Stimulated activated CD4-positive, alpha-beta T cell treated with anti-CD3 and anti-CD28 coated beads, Interleukin-2, amount 100 ng/mL, for 24 hours (primary cell): ENCODE measurements at places on chromosomes 2 and 18.

GRCh38 chr18:13804305-13804704, 19.6 kb upstream of the MC5R start:
- no peak for DNase-seq

GRCh38 chr2:197248623-197249022, 62.0 kb downstream of the ANKRD44 start:
- no peak for DNase-seq

- no peak for DNase-seq
These were observed 9.7 kb downstream of the TNS1 start for GRCh38 chr2:217993138-217993537.

DNA sequence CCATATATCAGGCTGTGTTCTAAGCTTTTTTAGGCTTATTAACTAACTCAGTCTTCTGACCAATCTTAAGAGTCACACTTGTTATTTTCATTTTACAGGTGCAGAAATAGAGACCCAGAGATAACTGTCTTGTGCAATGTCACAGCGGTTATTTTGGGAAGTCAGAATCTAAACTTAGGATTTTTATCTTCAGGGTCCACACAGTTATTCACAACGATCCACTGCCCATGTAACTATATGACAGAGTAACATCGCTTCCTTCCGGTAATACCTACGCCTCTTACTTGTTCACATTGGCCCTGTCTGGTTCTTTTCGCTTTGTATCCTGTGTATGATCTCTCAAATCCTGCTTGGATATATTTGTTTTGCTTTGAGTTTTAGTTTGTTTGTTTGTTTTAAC, 631.7 kb downstream of the LRP1B start:
- no peak for DNase-seq

DNA sequence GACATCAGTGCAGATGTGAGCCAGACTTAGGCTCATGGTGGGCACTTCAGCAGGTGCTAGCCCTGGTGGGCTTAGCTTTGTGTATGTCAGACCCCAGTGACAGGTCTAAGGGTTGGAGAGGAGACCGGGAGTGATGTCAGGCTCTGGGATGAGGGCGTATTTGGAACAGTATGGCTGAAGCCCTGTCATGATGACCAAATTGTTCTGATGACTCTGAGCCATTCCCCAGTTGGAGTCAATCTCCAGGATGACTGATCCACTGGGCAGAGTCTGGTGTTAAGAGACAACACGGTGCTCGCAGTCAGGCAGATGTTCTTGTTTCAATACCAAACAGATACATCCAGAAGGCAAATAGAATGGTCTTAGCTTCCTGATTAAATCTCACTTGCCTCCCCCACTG, 241.5 kb downstream of the SOX11 start:
- no peak for DNase-seq

DNA sequence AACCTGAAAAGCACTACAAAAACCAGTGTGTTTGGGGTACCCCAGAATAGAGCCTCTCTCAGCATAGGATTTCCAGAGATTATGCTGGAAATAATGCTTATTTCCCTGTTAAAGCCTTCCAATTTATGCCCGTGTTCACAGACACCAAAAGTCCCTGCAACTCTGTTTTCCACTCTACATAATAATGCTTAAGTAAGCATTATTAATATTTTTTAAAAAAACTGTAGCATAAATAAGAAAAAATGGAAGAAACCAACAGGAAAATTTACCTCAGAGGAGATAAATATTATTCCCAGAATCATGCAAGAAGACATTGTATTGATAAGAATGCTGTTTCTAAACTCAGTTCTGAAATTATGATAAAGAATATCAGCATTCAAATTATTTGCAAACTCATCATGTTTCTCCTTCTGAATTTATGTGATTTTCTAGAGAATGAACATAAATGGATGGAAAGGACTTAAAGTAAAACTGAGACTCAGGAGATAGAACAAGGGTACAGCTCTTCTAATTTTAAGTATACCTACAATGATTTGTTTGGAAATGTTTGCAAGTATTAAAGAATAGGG, 241.7 kb downstream of the LRP1B start:
- no peak for DNase-seq

DNA sequence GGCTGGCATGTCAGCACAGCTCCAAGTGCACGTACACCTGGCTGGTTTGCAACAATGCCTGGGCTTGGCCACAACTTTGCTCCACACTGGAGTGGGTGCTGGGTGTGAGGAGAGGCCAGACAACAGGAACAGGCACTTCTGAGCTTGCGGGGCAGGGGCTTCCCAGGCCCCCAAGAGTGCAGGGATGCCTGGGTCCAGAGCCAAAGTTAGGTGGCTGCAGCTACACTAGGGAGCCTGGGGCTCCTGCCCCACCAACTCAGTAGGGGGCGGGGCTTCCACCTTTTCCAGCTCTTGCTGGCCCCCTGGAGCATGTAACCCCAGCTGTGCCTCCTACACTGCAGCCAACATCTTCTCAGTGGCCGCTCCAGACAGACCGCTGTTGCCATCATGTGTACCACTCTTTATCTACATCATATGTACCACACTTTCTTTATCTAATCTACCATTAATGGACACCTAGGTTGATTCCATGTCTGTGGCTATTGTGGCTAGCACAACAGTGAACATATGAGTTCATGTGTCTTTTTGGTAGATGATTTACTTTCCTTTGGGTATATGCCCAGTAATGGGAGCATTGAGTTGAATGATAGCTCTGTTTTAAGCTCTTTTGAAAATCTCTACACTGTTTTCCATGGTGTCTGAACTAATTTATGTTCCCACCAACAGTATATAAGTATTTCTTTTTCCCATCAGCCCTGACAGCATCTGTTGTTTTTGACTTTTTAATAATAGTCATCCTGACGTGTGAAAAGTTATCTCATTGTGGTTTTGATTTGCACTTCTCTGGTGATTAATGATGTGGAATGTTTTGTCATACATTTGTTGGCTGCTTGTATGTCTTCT, 87.9 kb downstream of the ZNF804A start:
- DNase-seq = no peak

- DNase-seq = no peak
These were observed 28.8 kb downstream of the ADCY3 start for GRCh38 chr2:24891201-24891600.

GRCh38 chr2:127864877-127865276, 6.9 kb upstream of the POLR2D start:
- DNase-seq = no peak

GRCh38 chr2:173590276-173590861, 235.7 kb downstream of the CDCA7 start:
- no peak for DNase-seq

DNA sequence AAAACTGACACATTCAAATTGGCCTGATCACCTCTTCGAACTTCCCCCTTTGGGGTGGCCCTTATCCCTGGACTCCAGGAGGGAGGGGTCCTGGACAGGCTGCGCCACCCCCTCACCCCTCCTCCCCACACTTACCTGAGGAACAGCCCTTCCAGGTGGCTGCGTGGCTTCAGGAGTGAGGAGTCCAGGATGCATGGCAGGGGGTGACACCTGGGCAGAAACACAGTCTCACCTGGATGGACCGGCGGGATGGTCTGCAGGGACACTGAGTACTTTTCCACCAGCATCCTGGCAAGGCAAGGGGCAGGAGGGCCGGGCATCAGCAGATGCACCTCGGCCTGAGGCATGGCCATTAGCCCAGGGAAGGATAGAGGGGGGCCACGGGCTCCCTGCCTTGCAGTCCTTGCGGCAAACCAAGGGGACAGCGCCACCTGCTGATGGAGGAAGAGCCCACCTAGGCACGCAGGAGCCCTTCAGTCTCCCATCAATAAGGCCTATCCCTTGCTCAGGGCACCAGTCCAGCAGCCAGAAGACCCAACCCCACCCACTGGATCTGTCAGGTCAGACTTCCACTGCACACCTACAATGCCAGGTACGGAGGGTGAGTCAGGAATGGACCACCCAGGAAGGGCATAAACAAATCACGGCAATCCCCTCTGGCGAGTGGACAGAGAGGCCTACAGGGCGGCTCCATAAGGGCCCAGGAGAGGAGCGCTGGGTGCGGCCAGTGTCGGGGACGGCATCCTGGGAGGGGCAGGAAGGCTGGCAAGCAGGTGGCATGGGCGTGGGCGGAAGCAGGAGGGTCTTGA, 26.0 kb downstream of the FAM178B start:
- peak; percentile 90 for DNase-seq

DNA sequence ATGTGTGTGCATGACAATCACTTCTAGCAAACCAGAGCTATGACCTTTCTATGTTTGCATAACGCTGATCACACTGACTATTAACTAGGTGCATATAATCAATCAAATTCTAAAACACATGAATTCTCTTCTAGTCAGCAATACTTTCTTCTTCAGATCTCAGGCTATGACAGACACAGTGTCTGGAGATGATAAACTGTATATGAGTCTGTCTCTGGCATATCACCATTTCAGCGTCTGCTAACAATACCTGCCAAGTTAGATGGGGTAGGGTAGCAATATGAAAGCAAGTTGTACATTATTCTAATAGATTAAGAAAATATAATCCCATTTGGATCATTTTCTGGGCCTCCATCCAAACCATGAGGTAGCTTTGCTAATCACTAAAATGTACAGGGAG, 354.2 kb upstream of the EPHA4 start:
- DNase-seq = no peak

- DNase-seq = no peak
These were observed 56.3 kb upstream of the UBXN4 start for GRCh38 chr2:135685361-135685760.

DNA sequence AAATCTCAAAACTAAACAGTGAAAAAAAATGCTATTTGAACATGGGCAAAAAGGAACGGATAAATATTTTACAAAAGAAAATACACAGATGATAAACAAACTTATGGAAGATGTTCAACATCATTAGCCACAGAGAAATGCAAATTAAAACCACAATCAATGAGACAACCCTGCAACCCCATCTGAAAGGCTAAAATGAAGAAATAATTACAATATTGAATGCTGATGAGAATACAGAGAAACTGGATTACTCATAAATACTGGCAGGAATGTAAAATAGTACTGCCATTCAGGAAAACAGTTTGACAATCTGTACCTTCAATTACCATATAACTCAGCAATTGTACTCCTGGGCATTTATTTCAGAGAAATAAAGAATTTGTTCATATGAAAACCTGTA, 193.1 kb upstream of the UBE2E3 start:
- no peak for DNase-seq

DNA sequence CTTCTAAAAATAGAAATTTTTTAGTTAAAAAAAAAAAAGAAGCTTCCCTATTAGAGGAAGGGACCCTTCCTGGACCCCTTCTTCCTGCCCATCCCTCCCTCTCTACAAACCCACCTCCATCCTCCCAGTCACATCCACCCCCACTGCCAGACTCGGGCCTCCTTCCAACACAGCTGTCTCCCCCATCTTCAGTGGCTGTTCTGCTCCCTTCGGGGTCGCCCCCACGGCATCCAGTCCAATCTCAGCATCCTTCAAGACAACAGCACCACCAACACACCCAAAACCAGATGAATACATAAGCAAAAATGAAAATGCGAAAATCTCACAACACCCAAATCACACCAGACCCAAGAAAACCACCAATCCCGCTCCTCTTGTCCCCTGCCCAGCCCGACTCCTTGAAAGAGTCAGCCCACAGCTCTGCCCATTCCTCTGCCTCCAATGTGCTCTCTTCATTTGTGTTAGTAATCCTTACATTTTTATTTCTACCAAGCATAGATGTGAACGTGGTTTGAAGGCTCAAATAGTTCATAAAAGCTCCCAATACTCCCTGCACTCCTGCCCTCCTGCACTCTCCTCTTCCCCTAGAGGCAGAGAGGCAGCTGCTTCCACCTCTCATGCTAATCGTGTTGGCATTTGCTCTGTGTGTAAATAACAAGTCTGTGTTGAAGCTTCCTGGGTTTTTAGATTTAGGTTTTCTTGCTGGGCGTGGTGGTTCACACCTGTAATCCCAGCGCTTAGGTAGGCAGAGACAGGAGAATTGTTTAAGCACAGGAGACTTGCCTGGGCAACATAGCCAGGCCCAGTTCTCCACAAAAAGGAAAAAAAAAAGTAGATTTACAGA, 37.0 kb downstream of the MAL start:
- no peak for DNase-seq

GRCh38 chr2:214542295-214542694, 131.4 kb downstream of the VWC2L start:
- no peak for DNase-seq

DNA sequence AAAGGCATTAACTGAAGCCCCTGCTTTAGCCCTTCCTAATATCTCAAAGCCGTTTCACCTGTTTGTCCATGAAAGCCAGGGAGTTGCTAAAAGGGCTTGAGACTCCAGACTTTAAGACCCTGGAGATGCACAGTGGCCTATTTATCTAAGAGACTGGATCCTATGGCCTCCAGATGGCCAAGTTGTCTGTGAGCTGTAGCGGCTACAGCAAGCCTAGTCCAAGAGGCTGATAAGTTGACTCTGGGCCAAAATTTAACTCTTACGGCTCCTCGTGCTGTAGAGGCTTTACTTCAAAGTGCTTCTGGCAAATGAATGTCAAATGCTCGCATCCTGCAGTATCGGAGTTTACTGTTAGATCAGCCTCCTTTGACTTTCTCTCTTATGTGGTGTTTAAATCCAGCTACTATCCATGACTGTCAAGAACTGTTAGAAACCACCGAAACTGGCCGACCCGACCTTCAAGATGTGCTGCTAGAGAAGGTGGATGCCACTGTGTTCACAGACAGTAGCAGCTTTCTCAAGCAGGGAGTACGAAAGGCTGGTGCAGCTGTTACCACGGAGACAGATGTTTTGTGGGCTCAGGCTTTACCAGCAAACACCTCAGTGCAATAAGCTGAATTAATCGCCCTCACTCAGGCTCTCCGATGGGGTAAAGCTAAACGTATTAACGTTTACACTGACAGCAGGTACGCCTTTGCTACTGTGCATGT, 336.7 kb upstream of the CNTNAP5 start:
- DNase-seq = no peak

- DNase-seq = no peak
These were observed 539.4 kb upstream of the TNP1 start for GRCh38 chr2:217399291-217399690.

DNA sequence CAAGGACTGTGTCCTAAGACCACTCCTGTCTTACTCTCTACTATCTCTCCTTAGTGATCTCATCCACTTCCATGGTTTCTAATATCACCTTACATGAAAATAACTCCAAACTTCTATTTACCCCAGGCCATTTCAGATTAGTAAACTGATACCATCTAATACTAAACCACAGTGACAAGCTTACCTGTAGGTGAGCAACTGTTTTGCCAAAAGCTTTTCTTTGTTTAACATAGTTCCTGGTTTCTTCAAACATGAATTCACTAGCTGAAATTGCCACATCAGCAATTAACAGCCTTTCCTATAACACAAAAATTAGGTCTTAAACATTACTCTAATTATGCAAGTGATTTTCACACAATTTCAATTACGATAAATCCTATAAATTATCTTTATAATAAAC, 22.1 kb downstream of the ACADL start:
- no peak for DNase-seq

DNA sequence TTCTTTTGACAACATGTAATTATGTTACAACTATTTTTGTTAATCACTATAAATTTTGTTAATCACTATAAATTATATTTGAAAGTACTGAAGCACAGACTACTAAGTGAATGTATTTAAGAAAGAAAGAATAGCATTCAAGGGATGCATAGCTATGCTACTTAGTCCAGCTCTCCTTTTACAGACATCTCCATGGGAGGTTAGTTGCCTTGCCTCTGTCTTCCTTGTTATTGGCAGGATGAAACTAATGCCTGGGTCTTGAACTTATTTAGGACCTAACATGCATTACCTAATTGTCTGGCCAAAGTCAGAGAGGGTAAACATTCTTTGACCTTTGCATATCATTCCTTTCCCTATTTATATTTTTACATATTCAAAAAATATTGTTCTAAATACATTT, 519.5 kb downstream of the NRXN1 start:
- DNase-seq = no peak

- DNase-seq = no peak
These were observed 14.6 kb downstream of the EML4 start for GRCh38 chr2:42183775-42184174.

- no peak for DNase-seq
These were observed 180.4 kb downstream of the KLHL29 start for GRCh38 chr2:23565374-23565773.
